ENCODE measurements at places on chromosomes 7 and 10.

GRCh38 chr7:135711139-135711469, 16.9 kb downstream of the SLC13A4 start:
- DNase-seq, result no peak

DNA sequence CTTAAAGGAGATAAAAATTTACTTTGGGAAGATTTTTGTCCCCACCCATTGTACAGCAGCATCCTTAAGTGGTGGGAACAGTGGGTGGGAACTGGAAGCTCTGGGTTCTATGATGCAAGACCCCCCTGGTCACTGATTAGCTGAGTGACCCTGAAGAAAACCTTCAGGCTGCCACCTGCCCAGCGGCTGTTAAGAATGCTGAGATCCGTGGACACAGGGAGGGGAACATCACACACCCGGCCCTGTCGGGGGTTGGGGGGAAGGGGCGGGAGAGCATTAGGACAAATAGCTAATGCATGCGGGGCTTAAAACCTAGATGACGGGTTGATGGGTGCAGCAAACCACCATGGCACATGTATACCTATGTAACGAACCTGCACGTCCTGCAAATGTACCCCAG, 14.5 kb downstream of the CARD11 start:
- DNase-seq, result no peak

- no peak for DNase-seq
Measured at GRCh38 chr7:82625377-82625776, 181.8 kb upstream of the CACNA2D1 start.

GRCh38 chr10:24251547-24251946, 42.6 kb downstream of the KIAA1217 start:
- DNase-seq, result no peak

- DNase-seq, result no peak
Measured at GRCh38 chr7:46283852-46284251, 362.8 kb upstream of the IGFBP3 start.

GRCh38 chr7:19575909-19576557, 132.8 kb downstream of the POLR1F start:
- DNase-seq, result no peak

DNA sequence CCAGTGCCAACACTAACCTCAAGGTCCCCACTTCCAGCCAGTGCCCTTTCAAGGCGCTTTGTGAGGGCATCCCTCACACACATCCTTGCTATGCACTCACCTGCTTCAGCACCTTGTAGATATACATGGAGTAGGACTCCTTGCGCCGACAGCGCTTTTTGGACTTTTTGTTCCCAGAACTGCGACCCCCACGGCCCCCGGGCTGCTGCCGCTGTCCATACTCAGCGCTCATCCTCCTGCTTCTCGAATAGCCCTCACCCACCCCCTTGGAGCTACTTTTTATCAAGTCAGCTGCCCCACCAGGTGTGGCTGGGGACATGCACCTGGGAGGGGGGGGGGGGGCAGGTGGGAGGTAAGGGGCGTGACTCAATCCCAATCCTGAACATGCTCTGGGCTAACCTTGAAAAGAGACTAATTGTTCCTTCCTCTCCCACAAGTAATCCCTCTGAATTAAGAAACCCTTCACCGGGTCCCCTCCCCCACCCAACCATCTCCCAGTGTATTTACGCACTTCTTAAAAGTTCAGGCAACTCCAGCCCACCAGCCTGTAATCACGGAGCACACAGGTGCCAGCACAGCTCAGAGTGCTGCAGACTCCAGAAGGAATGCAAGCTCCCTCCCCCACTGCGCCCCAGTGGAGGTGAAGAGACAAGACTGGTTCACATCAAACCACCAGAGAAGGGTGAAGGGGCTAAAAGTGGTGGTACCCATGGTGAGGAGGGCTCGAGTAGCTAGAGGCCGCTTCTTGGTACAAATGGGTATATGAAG, at the start of gene H2BK1:
Gene H2BK1, minus strand, starts transcription at position 402 of the 768 bp plus-strand sequence. Its CDS starts 170 bp downstream, at position 232.
- DNase-seq, result no peak

Data from NCI-H2081 treated with DMSO at 0.1 percent for 48 hours (cell line).